ENCODE measurements at places on chromosomes 13 and 19. TPM values are rescaled to one million over a fixed set of nuclear protein-coding genes. Genes with fewer than 3 reads are reported as not detected.
A peak's percentile ranks its signal among the peaks of the same experiment; 100 is the strongest.

DNA sequence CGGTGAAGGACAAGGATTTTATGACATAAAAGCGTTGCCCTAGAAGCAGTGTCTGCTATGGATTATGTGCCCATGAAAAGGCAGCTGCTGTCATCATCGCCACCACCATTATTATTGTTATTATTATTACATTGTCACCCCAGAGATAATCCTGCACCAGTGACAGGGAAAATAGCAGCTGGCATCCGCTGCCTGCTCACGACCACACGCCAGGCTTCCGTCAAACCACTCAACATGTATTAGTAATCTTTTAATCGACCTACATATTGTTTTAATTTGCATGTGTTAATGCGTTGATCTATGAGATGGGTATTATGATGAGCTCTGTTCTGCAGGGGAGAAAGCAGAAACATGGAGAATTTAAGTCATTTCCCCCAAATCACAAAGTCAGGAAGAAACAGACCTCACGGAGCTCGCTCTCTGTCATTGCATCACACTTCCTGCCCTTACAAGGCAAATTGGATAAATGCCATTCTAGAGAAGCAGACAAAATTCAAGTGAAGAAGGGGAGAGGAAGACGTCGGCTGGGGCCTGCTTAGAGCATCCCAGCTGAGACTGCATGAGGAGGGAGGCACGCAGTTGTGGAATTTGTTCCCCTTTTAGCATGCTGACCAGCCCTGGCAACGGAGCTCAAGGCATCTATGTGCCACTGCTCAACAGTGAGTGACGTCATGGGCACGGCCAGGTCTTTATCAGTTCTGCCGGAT is at the start of gene FFAR3:
Gene FFAR3 (plus strand): TSS at position 594 of the 707 bp plus-strand sequence. CDS start 431 bp downstream, outside the sequence.
- no peak for DNase-seq

DNA sequence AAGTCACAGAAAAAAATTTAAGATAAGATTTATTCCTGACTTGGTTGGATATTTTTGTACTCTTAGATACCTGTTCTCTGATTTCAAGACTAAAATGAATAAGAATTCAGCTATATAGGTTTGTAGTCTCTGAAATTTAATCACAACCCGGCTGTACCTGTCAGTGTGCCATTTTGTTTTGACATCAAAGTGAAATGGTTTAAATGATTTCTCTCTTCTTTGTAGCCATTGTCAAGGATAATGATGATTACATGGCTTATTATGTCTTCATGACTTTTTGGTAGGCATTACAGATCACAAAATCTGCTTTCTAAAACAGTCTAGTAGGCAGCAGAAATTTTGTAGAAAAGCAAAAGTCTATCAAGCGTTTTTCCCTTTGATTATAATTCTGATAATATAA is 72.5 kb downstream of the PCDH17 start:
- DNase-seq, result no peak

DNA sequence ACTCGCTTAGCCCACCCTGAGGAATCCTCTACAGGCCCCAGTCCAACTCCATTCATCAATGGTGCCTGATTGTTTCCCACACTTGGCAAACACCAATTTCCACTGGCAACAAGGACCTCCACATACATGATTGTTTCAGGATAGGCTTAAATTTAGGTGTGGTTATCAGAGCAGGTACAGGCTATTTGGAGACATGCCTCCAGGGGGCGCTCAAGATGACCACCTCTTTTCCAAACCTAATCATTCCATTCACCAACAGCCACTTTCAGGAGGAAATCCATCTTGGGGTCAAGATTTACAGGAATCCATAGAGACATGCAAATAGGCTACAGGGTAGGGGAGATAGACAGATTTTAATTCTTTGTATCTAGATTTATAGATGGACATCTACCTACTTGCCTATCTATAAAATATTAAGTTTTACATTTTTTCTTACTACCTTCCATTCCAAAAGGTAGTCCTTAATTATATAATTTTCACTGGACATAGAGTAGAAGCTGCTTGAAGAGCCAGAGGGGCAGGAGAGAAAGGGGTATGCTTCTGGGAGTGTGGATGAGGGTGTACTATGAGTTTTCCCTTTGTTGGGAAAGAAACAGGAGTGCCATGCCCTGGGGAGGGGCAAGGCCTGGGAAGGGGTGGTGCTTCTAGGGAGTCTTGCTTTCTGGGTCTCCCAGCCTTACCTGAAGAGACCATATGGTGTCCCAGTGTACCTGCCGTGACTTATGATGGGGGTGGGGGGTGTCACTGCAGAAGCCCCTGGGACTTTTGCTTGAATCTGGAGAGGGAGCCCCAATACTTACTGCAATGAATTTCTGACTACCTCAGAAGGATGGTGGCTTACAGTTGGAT is 14.1 kb upstream of the PCDH8 start:
- DNase-seq, result no peak

DNA sequence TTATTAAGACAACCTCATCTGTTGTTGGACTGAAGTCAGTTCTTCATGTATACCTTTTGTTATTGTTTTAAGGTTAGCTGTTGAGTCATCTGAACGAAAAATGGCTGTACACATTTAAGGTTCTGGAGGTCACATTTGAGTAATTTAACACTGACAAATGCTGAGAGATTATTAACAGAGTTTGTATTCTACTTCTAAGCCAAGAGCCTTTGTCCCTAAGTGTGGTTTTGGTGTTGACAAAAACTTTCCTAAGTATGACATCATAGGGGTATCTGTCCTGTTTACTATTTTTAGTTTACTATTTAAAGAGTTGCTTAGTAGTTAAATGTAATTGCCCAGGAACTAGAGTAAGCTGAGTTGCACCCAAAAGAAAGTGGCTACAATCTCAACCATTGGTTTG is 71.9 kb downstream of the CDK8 start:
- DNase-seq, result no peak

DNA sequence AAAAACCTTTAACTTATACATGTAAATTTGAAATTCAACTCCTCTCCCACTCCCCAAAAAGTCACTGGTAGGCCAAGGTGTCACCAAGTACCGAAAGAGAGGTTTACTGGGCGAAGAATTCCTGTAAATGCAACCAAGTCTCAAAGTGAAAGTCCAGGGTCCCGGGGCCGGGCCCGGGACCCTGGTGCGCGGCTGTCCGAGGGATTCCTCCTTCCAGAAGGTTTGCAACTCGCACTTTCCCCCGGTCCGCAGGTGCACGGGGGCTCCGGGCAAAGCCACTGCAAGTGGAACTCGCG is 1.1 kb downstream of the STK24 start:
- DNase-seq, result peak; percentile 41

DNA sequence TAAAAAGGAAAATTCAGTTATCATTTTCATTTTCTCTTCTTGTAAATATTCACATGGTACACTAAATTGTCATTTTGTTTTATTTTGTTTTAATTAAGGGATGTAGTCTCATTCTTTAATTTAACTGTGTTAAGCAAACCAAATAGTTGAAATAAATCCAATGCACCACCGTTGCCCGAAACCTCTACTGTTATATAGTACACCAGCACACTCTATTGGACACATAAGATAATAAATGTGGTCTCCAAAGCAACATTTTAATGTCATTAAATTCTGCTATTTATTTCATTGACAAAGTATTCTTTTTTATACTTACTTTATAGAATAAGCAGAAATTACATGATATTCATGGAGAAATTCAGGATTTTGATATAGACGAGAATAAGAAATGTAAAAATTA is 156.4 kb upstream of the FREM2 start:
- peak; percentile 26 for DNase-seq

GRCh38 chr19:57814505-57815246 is at the start of gene ZNF552:
Gene ZNF552, minus strand, starts transcription at chr19:57814913. Its CDS starts 170 bp downstream, at chr19:57814743.
- DNase-seq, result peak; percentile 89

GRCh38 chr19:33325920-33326319 is 23.6 kb upstream of the CEBPA start:
- peak; percentile 85 for DNase-seq

DNA sequence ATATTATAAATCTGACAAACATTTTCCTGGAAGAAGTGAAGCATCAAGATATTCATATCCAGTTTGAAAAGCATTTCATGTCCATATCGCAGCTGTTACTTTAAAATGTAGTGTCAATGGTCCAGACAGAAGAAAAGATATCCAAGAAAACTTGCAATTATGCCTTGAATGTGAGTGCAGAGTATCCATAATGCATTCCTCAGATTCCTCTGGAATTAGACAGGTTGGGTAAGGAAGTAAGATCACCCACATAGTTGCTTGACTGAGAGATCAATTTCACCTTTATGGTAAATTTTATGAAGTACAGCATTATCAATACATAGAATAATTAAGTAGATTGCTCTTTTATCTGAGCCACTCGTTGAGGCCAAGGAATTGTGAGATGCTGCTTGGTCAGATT is 327.0 kb upstream of the SLITRK5 start:
- no peak for DNase-seq

GRCh38 chr13:109156181-109156935 is 526.9 kb downstream of the MYO16 start:
- peak; percentile 81 for DNase-seq

- no peak for DNase-seq
Measured at GRCh38 chr19:51129716-51130115, 5.0 kb downstream of the SIGLEC9 start.

DNA sequence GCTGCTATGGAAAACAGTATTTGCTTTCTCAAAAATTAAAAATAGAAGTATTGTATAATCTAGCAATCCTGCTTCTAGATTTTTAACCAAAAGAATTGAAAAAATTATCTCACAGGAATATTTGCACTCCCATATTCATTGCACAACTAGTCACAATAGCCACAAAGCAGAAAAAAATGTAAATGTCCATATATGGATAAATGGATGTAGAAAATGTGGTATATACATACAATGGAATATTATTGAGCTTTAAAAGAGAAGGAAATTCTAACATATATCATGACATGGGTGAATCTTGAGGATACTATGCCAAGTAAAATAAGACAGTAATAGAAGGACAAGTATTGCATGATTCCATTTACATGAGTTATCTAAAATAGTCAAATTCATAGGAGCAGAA is 2753.0 kb downstream of the PCDH9 start:
- no peak for DNase-seq

GRCh38 chr13:29081036-29081435 is 260.9 kb downstream of the MTUS2 start:
- DNase-seq, result no peak

DNA sequence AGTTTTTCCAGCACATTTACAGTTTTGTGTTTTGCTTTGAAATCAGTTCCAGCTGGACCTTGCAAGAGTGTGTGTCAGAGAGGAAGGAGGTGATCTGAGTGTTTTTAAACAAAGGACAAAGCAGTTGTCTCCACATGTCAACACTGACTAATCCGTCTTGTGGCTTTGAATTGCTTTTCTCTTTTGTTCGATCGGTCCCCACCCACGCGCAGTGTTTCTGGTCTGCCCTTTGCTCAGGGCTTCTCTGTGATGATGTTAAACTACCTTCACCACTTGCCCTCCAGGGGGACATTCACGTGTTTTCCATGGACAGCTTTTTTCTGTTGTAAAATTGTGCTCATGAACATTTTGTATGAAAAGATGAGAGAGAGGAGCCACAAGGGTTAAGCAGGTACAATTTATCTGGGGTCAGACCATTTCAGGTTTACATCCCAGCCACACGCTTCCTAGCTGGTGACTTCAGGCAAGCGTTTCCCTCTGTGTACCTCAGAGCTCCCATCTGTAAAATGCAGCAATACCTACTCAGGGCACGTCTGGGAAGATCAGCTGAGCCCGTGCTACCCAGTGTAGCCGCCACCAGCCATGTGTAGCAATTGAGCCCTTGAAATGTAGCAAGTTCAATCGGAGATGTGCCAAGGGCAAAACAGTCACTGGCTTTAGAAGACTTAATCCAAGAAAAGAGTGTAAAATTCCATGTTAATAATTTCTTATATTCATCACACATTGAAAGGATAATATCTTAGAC is 13.5 kb upstream of the PLA2G4C start:
- no peak for DNase-seq

DNA sequence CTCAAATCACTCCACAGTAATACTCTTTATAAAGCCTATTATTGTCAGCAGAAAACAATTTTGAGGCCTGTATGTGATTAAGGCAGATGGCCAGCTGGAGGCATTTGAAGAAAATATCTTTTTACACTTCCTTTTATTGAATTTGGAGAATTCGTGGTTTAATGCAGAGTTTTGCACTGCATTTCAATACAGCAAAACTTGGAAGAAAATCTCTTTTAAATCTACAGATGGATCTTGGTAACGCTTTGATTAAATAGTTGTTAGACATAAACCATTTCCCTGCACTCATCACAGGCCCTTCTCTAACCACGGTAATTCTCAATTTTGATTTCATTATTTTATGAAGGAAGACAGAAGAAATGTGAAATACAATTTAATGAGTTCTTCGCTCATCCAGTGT is 185.7 kb downstream of the RFC3 start:
- no peak for DNase-seq

Gene LILRA6
- 2.2 TPM for polyA plus RNA-seq

Gene KLK11
- not detected for polyA plus RNA-seq

Gene GGACT
- polyA plus RNA-seq, result 3.1 TPM

Gene ZMYM2
- 64.8 TPM for polyA plus RNA-seq

Gene PSG1
- not detected for polyA plus RNA-seq

Gene LILRA5
- polyA plus RNA-seq, result 0.31 TPM

Gene PSG11
- polyA plus RNA-seq, result 0.57 TPM

Gene TIMM29
- polyA plus RNA-seq, result 17.7 TPM

Gene TMEM59L
- polyA plus RNA-seq, result 4.7 TPM

Gene USHBP1
- polyA plus RNA-seq, result 4.4 TPM

Gene PRPF31
- 41.3 TPM for polyA plus RNA-seq

Gene FAM98C
- polyA plus RNA-seq, result 6.4 TPM

Gene ZNF568
- 43.3 TPM for polyA plus RNA-seq
